ENCODE measurements at places on chromosomes 7 and 10. TPM values are rescaled to one million over a fixed set of nuclear protein-coding genes. Genes with fewer than 3 reads are reported as not detected.

SYNPO2L gene
- not detected for polyA plus RNA-seq

KAZALD1 gene
- not detected for polyA plus RNA-seq

NMT2 gene
- 41.0 TPM for polyA plus RNA-seq

IFIT1 gene
- polyA plus RNA-seq = 15.9 TPM

UTF1 gene
- polyA plus RNA-seq = not detected

STEAP1B gene
- not detected for polyA plus RNA-seq

CAMK1D gene
- polyA plus RNA-seq = 4.7 TPM

ARL4A gene
- polyA plus RNA-seq = 28.6 TPM

TMEM178B gene
- polyA plus RNA-seq = not detected

STAG3 gene
- polyA plus RNA-seq = 0.53 TPM

GRID2IP gene
- polyA plus RNA-seq = not detected

CROT gene
- polyA plus RNA-seq = 6.3 TPM

OPN1SW gene
- polyA plus RNA-seq = not detected

CHCHD3 gene
- polyA plus RNA-seq = 63.2 TPM

EN2 gene
- polyA plus RNA-seq = not detected

HMX2 gene
- 0.37 TPM for polyA plus RNA-seq

ZNF804B gene
- polyA plus RNA-seq = not detected

POLR1F gene
- polyA plus RNA-seq = 42.6 TPM

LIPN gene
- 0.39 TPM for polyA plus RNA-seq

UPP1 gene
- 123 TPM for polyA plus RNA-seq

GTF2IRD2 gene
- polyA plus RNA-seq = 11.5 TPM

TAC1 gene
- not detected for polyA plus RNA-seq

MEIG1 gene
- polyA plus RNA-seq = 1.5 TPM

PON1 gene
- not detected for polyA plus RNA-seq

FAM131B gene
- polyA plus RNA-seq = not detected

GPR15LG gene
- polyA plus RNA-seq = not detected

C10orf95 gene
- 0.59 TPM for polyA plus RNA-seq

LBX1 gene
- polyA plus RNA-seq = not detected

Measured in CD4-positive, CD25-positive, alpha-beta regulatory T cell (primary cell).